ENCODE measurements at places on chromosomes 3 and 15.

DNA sequence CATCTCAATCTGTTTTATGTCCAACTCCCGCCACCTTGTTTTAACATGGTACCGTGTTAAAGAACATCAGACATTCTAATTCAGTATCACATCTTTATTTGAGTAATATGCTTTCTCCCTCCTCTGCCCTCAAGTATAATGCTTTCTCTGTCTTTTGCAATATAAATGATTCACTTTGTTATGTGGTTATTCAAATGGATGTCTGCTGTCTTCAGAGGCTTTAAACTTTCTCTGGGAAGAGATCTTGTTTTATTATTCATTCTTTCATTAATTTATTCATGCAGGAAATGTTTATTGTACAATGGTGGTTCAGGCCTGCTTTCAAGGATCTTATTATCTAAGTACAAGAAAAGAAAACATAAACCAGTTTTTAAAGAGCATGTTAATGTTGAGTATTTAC is 57.1 kb downstream of the RAP2B start:
- no peak for DNase-seq

- DNase-seq, result no peak
Measured at GRCh38 chr15:31801152-31801551, 229.2 kb upstream of the CHRNA7 start.

DNA sequence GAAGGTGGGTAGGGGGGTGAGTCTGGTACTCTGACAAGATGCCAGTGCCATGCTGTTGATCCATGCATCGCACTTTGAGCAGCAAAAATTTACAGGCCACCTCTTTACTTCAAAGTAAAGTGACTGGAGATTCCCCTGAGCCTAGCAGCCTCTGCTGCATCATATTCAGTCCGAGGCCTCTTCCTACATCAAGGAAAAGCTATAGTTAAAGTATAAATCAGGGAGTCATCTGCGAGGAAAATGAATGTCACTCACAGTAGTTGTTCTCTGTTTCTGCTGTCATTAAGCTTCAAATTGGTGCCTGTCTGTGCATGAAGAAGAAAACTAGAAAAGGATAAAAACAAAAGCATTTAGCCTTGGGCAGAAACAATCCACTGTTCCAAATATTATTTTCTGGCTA is 706.2 kb downstream of the TBL1XR1 start:
- no peak for DNase-seq

DNA sequence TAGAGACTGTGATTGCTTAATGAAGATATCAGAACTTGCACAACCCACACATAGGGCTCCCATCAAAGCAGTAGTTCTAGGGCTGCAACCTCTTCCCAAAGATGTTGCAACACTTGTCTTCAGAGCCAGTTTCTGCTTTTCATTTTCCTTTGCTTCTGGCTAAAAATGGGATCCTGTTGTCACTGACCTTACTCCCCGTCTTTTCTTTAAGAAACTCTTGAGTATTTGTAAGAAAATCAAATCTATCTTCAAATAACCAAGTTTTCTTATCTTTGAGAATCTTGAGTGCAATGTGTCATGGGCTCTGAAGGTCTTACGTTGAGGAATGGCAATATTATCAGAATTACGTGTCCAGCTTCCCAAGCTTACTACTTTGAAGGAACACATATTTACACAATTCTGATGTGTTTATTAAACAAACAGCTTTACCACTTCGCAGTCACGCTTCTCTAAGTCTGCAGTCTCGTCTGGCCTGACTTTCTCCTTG is 24.1 kb downstream of the CACNA1D start:
- no peak for DNase-seq

DNA sequence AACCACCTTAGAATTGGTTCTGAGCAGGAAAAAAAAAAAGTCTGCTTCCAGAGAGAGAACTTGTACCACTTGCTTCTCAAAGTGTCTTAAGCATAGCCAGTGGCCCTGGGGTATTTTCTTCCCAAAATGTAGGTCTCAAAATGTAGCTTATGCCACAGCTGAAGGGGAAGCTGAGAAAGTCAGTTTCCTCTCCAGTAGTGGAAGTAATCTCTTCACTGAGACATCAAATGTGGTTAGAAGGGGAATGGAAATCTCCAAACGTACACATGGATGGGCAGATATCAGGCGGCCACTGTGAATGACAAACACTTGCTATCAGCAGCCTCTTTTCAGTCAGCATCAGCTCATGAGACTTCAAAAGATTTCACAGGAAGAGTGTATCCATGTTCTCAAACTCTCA is 841.2 kb downstream of the TUSC7 start:
- DNase-seq, result no peak

- no peak for DNase-seq
Measured at GRCh38 chr15:60616628-60617027, 137.7 kb upstream of the ICE2 start.

- no peak for DNase-seq
Measured at GRCh38 chr3:194715022-194715800, 29.5 kb downstream of the FAM43A start.

- DNase-seq, result no peak
Measured at GRCh38 chr3:112531358-112531781, 30.4 kb downstream of the ATG3 start.
